T follicular helper cell (primary cell): ENCODE measurements at places on chromosomes 7 and 10.

GRCh38 chr7:27782849-27783248 lies 42.9 kb downstream of the TAX1BP1 start:
- DNase-seq, result no peak

- no peak for DNase-seq
Measured at GRCh38 chr7:77548206-77548605, 11.1 kb downstream of the PTPN12 start.

DNA sequence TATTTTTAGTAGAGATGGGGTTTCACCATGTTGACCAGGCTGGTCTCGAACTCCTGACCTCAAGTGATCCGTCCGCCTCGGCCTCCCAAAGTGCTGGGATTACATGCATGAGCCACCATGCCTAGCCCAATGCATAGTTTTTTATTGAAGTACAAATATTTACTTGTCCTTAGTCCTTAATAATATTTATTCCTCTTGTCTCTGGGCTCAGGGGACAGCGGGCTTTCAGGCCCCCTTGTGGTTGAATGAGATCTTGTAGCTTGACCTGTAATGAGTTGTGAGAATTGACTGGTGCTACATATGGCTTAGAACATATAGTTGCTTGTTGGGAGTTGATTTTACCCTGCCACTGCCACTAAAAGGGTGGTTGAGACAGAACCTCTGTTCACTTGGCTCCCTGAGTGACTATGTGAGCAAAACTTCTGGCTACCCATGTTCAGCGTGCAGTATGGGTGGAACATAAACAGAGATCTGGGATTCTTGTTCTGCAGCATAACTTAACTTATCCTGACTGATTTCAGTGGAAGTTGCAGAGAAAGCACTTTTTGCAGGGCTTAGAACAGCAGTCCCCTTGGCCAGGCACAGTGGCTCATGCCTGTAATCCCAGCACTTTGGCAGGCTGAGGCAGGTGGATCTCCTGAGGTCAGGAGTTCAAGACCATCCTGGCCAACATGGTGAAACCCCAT lies 14.9 kb downstream of the CCL26 start:
- no peak for DNase-seq

DNA sequence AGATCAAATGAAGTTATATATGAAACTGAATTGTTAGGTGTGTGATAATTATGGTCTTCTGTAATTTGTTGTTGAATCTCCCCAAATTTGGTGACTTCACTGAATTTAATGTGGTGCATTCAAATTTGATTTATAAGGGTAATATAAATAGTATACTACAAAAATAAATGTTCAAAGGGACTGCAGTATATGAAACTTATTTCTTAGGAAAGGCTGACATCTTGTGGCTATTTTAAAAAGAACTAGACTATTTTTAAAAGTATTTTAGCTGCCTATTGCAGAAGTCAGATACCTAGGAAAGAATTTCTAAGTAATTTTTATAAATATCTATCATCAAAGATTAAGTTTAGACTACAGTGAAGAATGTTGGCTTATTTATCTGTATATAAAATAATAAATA lies 36.6 kb downstream of the ATRNL1 start:
- no peak for DNase-seq

GRCh38 chr7:158309868-158310763 lies 277.5 kb downstream of the PTPRN2 start:
- DNase-seq, result no peak

DNA sequence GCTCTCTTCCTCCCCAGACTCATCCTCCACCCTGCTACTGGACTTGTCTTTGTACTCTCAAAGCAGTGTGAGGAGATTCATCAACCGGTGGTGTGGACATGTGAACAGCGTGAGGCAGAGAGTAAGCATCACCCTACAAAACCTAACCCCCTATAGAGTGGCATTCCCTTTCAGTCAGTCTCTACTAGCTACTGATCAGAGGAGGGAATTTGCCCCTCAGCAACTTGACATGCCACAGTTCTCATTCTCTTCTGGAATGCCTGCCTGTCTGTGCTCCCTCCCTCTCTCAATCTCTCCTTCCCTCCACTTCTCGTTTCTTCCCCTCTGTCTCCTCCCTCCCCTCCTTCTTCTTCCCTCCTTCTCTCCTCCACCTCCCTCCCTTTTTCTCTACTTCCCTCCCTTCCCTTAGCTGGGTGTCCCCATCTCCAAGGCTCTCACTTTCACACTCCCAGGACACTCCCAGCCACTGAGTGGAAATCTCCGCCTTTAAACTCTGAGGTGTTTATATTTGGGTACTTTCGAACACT lies 24.6 kb downstream of the H2AZ2 start:
- DNase-seq, result no peak
